Nephron progenitor cell (in vitro differentiated cells): ENCODE measurements at places on chromosomes 2 and 18.

DNA sequence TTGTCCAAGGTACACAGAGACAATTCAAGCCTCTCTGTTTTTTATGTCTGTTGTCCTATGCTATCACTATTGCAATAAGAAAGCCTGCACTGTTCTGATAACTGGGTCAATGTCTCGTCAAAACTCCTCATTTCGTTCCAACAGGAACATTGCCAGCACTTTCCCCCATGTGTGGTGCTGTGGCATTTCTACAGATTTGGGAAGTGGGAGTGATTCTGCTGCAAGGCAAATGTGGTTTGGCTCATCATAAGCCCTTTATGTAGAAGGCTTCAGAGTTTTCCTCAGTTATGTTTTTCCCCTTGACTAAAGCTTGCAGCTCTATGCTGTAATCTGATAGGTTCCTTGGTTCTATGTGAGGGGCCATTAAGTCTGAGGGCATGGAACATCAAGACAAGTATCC is 324.1 kb upstream of the TCF4 start:
- no peak for DNase-seq

DNA sequence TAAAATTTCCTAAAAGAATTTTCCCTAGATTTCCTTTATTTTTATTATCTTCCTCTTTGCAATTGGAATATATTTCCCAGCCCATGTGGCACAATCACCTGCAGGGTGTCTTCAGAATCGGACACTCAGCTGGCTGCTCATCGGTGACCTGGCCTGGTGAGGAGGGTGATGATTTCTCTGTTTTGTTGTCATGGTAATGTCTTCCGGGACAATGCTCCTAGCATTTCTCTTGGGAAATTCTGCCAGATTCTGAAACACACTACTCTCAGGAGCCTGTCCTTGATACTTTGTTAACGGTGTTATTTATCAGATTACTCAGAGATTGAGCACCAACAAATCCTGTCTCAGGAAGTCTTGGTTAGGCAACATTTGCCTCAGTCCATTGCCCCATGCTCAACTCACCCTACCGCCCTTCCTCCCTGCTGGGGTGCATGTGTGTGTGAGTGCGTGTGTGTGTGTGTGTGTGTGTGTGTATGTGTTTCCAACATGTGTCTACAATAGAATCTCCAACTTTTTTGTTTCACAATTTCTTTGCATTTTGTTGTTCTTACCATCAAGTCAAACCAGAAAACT is 70.3 kb downstream of the MYT1L start:
- no peak for DNase-seq

- DNase-seq, result peak; percentile 59
Measured at GRCh38 chr18:57150828-57151227, 3.9 kb downstream of the BOD1L2 start.

- DNase-seq, result no peak
Measured at GRCh38 chr2:68548396-68548795, 81.0 kb downstream of the APLF start.

- no peak for DNase-seq
Measured at GRCh38 chr18:9513971-9514512, 38.7 kb downstream of the RALBP1 start.

DNA sequence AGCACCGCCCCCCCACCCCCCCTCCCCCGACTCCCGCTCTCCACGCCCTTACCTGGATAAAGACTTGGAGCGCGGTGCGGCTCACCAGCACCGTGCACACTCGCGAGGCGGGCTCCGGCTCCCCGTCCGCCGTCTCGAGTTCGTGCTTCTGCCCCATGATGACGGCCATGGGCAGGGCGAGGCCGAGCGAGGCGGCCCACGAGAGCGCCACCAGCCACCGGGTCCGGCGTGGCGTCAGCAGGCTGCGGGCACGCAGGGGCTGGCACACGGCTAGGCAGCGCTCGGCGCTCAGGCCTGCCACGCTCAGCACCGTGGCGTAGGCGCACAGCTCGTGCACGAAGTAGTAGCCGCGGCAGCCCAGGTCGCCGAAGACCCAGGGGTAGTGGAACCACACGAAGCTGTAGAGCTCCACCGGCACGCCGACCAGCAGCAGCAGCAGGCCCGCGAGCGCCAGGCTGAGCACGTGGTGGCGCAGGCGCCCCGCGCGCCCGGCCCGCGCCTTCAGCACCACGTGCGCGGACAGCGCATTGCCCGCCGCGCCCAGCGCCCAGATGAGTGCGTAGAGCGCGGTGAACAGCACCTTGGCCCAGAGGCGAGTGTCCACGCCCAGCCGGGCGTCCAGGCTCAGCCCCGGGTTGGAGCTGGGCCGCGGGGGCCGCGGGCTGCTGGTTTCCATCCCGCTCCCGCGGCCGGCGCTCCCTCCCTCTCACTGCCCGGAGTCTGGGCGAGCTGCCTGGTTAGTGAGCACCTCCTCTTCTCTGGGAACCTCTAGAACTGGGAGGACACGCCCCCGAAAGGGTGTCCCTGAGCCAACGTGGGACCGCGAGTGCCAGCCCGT is at the start of gene NTSR2:
TSS of gene NTSR2 (minus strand) at position 742 of the 838 bp plus-strand sequence. CDS start at position 676, 66 bp downstream.
- peak; percentile 89 for DNase-seq

- no peak for DNase-seq
Measured at GRCh38 chr18:35088921-35089320, 47.7 kb downstream of the MAPRE2 start.

- DNase-seq, result no peak
Measured at GRCh38 chr2:102983786-102984185, 222.0 kb downstream of the TMEM182 start.

DNA sequence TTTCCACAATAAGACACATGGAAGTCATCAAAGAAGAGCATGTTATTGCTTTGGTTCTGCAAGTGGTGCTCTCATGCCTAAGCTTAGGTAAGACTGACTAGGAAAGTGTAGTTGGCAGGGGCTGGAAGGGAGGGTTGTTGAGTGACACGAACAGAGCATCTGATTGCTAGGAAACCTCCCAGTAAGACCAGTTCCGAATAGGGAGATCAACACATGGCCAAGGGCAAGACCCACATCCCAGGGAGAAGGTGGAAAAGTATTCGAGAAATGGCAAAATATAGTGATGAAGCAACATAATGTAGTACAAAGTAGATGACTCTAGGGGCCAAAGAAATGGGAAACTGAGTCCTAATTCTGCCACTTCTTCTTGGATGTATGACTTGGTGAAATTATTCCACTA is 33.8 kb upstream of the FMNL2 start:
- no peak for DNase-seq

- DNase-seq, result no peak
Measured at GRCh38 chr2:207528980-207529329, 807 bp upstream of the CREB1 start.

DNA sequence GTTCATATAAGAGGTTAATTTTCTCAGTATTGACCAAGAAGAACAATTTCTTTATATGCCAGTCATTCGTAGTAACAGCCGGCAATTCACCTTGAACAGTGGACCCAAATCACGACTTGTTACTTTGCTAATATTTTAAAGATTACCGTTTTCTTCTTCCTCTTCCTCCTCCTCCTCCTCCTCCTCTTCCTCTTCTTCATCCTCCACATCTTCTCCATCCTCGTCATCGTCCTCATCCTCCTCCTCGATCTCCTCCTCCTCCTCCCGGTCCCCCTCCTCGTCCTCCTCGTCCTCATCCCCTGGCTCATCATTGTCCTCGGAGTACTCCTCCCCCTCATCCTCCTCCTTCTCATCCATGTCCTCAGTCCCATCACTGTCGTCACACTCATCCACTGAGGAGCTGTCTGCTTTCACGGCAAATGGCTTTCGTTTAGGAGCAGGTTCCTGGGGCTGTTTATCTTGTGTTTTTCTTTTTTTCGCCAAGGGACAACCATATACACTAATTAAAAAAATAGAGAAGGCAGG is 198.6 kb upstream of the PXDN start:
- no peak for DNase-seq

DNA sequence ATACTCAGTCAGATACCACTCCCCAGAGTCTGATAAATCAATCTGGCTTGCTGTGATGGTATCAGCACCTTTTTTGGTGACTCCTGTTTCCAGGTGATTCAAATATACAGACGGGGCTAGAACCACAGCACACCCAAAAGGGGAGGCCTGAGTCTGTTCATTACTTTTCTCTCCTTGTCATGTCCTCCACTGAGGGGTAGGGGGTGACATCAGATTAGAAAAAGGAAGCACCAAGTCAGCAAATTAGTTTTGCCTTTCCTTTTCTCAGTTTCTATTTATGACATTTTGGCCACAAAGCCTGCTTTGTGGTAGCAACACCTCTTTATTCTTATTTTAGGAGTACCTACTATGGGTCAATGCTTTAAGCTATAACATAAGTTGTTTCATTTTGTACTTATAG is 127.4 kb downstream of the CCDC102B start:
- no peak for DNase-seq

GRCh38 chr2:20122864-20123263 is 71.4 kb upstream of the LAPTM4A start:
- DNase-seq, result no peak

- peak; percentile 88 for DNase-seq
Measured at GRCh38 chr2:192194866-192195547, at the start of gene TMEFF2. TMEFF2 (minus strand) TSS chr2:192194933; CDS start chr2:192194524, 409 bp downstream.

DNA sequence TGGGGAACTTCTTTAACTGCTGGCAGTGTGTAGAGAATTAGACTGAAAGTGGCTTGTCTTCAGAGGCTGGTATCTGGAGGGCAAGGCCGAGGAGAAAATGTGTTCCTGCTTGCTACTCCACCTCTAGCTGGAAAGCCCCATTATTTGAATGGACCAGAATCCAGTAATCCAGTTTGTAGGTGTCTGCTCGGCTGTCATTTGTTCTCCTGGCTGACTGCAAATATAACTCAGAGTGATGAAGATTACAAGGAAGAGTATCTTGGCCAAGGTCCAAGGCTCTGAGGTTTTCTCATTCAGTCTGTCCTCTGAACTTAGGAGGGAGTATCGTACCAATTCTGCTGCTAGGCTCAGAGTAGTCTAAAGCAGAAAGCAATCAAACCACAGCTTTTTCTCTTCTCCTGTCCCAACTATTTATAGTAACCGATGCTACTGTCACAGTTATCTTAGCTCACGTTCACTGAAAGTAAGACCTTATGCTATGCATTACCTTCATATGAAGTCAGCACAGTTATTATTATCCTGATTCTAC is 228.6 kb downstream of the SETBP1 start:
- DNase-seq, result no peak

- DNase-seq, result no peak
Measured at GRCh38 chr18:58218117-58218516, 174.1 kb downstream of the NEDD4L start.

GRCh38 chr2:138476940-138477339 is 24.6 kb upstream of the SPOPL start:
- DNase-seq, result no peak

DNA sequence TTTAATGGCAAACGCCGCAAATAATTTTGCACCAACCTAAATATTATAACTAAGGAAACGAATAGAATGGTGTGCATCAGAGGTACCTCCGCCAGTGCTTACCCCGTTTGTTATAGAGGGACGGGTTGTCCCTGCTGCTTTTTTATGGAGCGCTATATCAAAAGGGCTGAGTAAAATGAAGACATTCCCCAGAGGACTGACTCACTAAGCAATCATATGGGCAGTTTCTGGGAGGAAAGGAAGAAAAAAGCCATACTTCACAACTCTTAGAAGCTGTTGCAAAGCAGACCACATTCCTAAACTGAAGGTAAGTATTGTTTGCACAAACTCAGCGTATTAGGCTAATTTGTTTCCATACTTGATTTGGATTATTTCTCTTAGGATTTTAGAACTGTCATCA is 12.9 kb downstream of the ID2 start:
- no peak for DNase-seq

DNA sequence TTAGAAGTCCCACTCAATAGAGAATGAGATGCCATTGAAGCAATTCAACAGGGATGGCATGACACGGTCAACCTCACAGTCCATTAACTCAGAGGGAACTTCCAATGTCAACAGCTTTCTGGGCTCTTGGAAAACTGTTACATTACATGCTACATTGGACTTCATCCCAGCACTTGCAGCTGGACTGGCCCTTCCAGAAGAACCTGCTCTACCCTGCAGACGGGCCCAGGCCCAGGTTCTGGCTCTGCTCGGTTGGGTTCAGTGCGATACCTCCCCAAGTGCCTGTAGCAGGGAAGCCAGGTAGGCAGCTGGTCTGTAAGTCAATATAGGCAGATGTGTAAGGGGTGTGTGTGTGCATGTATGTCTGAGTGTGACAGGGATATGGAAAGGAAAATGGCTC is 12.9 kb downstream of the LAMA1 start:
- DNase-seq, result no peak

DNA sequence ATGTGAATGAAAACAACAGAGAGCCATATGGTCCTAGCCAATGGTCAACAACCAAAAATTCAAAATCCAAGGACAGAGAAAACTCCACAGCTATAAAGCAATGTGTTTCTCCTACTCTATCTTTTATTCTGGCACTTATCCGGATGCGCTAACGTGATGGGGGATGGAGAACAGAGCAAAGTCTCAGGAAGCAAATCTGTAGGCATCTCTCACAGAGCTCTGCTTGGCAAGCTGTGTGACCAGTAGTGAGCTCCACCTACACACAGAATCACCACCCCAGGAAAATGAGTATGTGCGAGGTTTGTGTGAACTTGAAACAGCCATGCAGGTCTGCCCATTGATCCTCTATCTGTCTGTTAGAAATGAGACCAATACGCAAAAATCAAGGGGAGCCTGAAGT is 584.3 kb downstream of the BCL11A start:
- no peak for DNase-seq

DNA sequence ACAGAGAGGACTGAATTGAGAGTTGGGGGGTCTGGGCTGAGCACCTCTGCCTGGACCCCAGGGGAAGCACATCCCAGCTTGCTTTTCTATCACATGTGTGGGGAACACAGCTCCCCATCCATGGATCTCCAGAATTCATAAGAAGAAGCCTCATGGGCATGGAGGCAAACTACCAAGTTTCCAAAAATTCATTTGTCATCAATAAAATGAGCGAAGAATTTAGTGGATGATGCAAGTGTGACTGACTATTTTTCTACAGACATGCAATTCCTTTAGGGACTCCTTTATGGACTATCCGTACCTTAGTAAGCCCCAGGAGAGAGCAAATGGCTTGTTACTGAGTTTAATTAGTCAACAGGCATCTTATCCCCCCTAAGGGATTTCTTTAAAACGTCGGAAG is 33.1 kb downstream of the ACKR3 start:
- no peak for DNase-seq

GRCh38 chr2:30078521-30078920 is 68.3 kb upstream of the YPEL5 start:
- no peak for DNase-seq

- DNase-seq, result no peak
Measured at GRCh38 chr2:189858291-189858690, 74.0 kb downstream of the PMS1 start.
